CD4-positive, alpha-beta T cell treated with Interleukin-21 for 1 hour (primary cell): ENCODE measurements at places on chromosomes 3 and 15.

DNA sequence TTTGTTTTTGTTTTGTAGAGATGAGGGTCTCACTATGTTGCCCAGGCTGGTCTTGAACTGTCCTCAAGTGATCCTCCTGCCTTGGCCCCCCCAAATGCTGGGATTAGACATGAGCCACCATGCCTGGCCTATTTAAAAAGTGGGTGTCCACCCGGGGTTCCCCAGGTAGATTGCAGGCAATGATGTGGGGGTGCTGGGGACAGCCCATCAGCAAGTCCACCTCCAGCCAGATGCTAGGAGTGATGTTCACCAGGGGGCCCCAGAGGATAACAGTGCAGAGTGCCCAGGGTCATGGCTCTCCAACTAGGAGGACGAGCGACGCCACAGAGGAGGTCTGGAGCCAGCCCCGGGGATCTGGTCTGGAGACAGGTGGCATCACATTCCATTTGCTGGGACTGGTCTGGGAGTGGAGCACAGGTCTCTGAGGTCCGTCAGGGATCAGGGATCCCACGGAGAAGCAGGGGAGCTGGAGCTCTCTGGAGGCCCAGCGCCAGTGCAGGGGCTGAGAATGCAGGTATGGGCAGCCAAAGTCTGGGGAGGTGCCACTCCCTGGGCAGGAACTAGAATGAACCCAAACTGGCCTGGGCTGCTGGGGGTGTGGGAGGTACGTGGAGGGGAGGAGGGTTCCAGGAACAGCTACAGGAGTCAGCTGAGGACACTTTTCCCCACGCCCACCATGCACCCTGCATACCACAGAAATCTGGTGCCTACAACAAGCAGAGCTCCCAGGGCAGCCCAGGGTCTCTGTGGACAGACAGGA is 51.2 kb upstream of the PCSK6 start:
- no peak for DNase-seq

GRCh38 chr3:122184591-122184929 is 1.1 kb downstream of the CASR start:
- no peak for DNase-seq

- DNase-seq = no peak
Observed at GRCh38 chr3:140199743-140200142, 264.8 kb downstream of the CLSTN2 start.

DNA sequence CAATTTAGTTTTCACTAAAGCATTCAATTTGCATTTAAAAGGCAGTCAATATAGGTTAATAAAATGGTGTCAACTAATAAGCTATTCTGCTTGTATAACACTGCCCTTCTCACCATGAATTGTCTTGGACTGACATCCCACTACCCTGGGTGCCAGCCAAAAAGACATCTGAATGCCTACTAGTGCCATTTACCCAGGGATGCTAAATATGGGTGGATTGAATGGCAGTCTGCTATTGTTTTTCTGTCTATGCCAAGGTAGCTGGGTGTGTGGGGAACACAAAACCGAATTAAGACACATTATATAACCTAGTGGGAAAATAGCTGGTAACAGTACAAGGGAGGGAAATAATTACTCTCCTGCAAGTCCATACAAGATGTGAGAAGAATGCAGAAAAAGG is 240.0 kb upstream of the CFAP20DC start:
- no peak for DNase-seq

DNA sequence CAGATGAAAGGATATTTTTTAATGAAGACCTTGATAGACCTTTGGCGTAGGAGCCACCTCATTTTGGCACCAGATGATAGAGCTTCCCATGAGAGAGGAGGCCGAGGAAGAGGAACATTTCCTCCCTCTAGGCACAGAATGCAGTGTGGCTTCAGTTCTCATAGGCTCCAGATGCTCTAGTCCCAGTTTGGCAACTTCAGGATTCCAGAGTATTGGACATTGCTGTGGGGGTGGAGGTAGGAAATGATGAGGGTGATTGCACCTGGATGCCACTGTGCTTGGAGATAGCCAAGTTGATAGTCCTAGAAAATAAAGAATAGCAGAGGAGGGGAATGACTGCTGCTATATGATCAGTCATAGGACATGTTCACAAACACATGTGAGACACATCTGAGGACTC is 58.3 kb upstream of the KY start:
- DNase-seq = no peak

- no peak for DNase-seq
Observed at GRCh38 chr3:141471160-141471559, 15.7 kb upstream of the RASA2 start.

- no peak for DNase-seq
Observed at GRCh38 chr3:187673012-187673411, 2.8 kb upstream of the SST start.

DNA sequence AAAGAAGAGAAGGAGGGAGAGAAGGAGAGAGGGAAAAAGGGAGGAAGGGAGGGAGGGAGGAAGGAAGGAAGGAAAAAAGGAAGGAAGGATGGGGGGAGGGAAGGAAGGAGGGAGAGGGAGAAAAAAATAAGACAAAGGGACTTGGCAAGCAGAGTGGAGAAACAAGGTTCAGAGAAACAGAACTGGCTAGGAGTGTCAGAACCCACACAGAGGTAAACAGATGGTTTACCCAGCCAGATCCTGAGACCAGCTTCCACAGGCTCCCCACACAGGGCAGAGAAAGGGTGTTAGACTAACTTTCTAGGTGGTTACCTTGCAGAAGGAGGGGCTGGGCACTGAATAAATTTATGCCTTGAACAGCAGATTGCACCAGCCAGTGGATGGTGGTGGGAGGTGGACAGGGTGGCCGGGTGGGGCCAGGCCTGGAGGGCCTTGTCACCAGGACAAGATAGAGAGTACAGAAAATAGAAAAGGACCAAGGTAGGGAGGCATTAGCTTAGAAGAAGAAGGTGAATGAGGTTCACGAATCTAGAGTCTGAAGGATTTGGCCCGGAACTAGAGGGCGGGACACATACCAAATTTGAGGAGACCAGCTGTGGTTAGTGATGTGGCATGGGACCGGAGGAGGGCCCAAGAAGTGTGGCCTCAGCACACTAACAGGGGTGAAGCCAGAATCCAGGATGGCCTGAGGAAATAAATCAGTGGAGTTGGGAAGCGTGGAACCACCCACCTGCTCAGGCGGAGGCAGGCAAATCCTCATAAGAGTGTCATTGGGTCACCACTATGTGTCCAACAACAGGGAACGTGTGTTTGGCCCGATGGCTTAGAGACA is 1.2 kb upstream of the TM4SF1 start:
- no peak for DNase-seq
